ENCODE measurements at places on chromosomes 2 and 18.

- DNase-seq, result no peak
Observed at GRCh38 chr2:154264024-154264423, 392.3 kb downstream of the GALNT13 start.

GRCh38 chr2:22375096-22375495 lies 1009.9 kb upstream of the KLHL29 start:
- DNase-seq, result no peak

DNA sequence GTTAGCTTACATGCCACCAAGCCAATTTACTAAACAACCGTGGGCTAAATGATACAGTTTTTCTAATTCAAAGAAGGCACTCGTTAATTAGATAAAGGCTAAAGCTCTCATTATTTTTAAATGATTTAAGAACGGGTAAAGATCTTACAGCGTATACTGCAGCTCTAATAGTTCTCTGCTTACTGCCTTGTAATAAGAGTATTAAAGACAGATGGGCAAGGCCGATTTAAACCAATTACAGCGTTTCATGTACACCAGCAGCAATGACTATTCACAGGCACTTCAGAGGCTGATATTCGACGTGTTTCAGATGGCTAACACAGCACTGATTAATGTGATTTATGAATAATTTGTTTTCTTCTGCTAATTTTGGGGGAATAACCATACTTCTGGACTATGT lies 259.3 kb downstream of the ZNF407 start:
- no peak for DNase-seq

DNA sequence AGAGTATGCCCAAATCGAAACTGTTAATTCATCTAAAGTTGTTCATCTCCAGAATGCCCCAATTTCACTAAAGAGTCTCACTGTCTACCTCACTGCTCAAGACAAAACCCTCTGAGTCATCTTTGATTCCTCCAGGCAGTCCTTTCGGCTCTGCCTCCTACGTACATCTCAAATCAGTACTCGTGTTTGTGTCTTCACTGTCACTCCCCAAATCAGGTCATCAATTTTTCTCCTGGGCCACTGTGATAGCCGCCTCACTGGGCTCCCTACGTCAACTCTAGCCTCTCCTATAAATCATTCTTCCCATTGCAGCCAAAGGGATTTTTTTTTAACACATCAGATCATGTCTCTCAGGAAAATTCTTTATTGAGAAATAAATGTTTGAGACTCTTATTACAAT lies 42.1 kb upstream of the TTC39C start:
- no peak for DNase-seq

- DNase-seq, result no peak
Observed at GRCh38 chr2:1869987-1870386, 125.7 kb upstream of the PXDN start.

DNA sequence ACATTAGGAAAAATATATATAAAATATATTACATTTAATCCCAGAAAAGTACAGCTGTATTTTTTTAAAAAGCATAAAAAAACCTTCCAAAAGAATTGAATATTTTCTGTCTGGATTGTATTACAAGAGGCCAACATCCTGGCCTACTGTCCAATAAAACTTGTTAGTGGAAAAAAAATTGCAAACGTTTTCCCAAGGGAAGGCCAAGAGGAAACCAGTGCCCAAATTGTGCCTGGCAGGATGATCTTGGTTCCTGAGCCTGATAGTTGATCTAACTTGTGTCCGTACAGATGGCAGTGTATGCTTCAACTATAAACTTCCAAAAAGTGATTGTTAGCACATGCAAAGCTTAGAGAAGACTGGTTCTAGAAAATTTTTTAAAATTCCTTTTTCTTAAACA lies 90.6 kb upstream of the LPIN2 start:
- no peak for DNase-seq
